Esophagus squamous epithelium (tissue), 5 donors: ENCODE measurements at places on chromosomes 3 and 15.

- no peak for DNase-seq
Measured at GRCh38 chr3:22798461-22798860, 404.7 kb upstream of the UBE2E2 start.

- no peak for DNase-seq
Measured at GRCh38 chr3:139189943-139190342, 145.3 kb upstream of the PRR23C start.

DNA sequence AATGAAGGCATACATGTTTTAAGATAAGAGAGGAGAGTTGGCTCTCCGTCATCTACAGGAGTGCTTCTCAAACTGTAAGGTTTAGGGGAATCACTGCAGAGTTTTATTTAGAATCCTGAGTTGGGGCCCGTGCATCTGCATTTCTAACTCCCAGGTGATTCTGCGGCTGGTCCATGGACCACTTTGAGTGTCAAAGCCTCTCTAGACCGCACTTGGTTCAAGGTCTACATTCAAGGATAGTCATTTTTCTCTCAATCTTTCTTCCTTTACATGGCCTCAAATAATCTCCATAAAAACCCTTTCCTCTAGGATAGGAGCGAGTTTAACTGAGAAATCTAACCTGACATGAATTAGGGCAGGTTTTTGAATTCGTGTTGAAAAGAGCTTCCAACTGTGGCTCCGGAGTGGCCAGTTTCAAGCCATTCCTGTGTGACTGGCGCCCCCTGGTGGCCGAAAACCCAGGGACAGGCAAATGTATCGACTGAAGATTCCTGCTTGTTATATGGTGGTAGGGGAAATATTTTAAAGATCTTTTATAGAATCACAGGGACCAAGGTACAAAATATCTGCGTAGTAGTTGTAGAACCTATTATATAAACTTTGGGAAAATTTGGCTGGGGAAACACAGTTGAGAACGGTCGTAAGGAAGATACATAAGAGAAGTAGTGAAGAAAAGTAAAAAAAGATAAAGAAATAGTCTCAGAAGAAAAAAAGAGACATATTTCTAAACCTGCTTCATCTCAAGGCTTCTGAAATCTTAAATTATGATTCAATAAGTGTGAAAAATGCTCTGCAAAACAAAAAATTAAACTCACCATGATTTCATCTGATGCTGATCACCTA is 11.9 kb downstream of the GABRR3 start:
- DNase-seq = peak; percentile 3

DNA sequence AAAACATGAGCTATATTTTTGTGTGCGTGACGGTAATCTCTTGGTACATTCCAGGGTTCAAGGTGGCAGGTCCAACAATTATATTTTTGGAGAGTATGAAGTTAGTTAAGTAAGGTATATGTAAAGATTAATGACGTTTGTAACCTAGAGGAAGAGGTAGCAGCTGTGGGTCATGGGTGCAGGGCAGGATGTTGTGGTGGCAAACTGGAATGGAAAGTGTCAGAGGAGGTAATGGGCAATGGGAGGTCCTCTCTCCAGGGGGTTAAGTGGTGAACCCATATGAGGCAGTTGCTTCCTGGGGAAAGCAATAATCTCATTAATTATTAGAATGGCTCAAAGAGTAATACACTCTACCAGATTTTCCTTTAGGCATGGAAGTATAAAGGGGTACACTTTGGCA is 1.0 kb upstream of the CD200R1L start:
- DNase-seq = no peak

GRCh38 chr3:153972862-153973261 is 148.3 kb upstream of the ARHGEF26 start:
- DNase-seq = no peak

- no peak for DNase-seq
Measured at GRCh38 chr3:148464246-148464645, 233.5 kb upstream of the AGTR1 start.

- DNase-seq = no peak
Measured at GRCh38 chr15:70172566-70173225, 75.0 kb upstream of the TLE3 start.

DNA sequence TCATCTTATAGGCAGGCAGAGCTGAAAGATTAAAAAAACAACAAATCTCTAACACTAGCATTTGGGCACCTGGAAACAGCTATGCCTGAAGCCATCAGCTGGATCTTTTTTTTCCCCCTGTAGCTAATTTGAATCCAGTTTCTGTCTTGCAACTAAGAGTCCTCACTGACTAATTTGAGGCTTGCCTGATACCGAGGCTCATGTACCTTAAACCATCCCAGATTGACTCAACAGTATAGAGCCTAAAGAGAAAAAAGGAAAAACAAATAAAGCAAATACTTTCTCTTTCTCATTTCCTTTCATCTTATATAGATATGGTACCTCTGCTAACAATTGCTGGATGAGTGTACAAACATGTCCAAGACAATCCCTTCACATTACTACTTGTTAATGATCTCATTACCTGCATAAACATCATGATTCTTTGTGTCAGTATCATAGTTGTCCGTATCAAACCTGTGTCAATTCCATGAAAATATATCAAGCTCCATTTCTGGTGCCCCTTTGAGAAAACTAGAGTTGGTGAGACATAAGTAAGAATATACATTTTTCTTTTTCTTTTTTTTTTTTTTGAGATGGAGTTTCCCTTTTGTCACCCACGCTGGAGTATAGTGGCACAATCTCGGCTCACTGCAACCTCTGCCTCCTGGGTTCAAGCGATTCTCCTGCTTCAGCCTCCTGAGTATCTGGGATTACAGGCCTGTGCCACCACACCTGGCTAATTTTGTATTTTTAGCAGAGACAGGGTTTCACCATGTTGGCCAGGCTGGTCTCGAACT is 43.1 kb downstream of the BHLHE40 start:
- no peak for DNase-seq

DNA sequence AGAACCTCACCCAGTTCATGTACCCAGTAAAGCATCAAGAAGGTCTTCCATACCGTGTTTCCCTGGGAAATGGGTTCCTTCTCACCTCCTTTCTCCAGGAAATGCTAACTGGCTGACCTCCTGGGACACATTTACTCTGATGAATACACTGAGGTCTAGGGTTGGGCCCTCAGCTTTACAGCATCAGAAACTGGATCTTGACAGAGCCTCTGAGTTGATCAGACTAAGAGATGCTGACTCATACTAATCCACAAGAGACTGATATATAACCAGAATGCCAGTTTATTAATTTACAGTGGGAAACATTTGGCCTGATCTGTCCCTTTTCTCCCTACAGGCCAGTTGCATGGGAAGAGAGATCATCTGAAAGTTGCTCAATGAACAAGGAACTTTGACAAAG is 55.8 kb downstream of the GTF2E1 start:
- DNase-seq = no peak

- no peak for DNase-seq
Measured at GRCh38 chr15:47388299-47388698, 329.0 kb upstream of the SEMA6D start.

- DNase-seq = no peak
Measured at GRCh38 chr3:126571078-126571477, 12.3 kb upstream of the C3orf22 start.

- no peak for DNase-seq
Measured at GRCh38 chr3:64268926-64269325, 43.7 kb upstream of the PRICKLE2 start.

GRCh38 chr3:188350961-188351360 is 197.0 kb downstream of the LPP start:
- DNase-seq = no peak

GRCh38 chr15:64274341-64274950 is 81.5 kb downstream of the CSNK1G1 start:
- no peak for DNase-seq
